ENCODE measurements at places on chromosomes 13 and 19.

DNA sequence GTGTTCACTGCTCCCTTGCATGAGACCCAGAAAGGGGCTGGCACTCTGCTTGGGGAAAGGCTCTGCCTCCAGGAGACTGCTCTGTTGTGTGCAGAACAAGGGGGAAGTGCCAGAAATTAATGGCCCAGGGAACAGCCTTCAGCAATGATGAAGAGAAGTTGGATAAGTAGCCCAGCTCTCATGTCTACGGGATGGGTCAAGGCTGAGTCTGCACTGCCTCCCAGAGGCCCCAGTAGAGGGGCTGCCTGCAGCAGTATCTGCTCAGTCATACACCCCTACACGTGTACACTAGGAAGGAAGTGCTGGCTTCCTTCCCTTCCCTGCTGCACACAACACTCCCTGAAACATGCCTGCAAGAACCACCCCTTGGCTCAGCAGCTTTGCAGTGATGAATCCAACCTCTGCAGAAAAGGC lies 54.6 kb upstream of the URI1 start:
- DNase-seq, result peak; percentile 46

DNA sequence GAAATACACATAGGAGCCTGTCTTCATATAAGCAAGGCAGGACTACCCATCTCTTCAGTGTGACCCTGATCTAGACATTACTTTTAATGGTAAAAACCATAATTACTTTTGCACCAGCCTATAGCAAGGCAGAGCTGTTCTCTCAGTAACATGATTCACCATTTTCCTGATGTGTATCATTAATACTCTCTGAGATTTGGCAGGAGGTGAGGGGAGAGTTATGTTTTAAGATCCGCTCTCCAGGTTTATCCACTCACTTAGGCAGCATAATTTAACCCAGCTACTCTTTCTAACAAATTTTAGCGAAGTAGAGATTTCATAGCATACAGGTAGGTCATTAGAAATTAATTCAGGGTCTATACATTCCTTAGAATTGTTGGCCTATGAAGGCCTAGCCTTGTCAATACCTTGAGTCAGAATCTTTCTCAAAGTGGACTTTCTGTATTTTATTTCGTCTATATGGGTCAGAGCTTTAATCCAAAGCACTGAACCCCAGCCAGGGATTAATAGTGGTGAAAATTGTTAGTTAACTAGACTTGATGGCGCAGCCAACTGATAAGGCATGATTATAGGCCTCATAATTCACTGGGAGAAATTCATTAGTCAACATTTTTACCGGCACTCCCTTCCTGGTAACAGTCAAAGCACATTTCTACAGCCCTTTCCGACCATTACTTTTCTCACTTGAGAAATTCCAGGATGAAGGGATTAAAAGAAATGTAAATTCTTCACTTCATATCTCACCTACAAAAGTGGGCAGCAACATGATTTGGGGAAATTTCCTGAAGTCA lies 955.1 kb downstream of the DIAPH3 start:
- DNase-seq, result no peak

GRCh38 chr13:32316501-32316900 lies 1.2 kb downstream of the BRCA2 start:
- no peak for DNase-seq

DNA sequence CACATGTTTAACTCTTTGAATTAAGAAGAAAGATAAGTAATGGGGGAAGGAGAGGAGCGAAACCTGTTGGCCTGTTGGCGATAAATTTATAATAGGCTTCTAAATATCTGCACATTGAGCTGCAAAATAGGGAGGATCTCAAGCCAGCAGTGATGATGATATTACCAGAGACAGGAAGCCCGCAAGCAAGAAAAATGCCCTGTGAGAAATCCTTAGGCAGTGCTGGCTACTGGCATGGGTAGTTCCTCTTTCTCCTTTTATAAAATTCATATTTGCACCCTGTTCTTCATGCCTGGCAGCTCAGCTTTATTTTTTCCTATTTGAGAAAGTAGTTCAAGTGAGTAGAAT lies 858 bp upstream of the USP12 start:
- peak; percentile 32 for DNase-seq

DNA sequence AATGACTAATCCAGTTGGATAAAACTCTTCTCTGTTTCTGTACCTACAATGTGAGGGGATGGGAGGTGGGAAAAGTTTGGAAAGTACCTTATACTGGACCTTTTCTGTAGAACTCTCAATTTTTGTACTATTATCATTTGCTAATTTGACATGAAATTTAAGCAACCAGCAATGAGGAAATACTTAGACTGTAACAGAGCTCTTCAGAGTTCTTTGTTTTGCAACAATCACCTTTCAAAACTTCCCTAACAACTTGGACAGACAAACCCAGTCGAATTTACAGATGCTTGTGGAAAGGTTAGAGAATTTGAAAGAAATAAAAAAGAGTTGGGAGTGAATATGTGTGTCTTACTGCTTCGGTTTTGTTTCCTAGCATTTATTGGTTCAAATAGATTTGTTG lies 16.8 kb downstream of the KBTBD7 start:
- no peak for DNase-seq

DNA sequence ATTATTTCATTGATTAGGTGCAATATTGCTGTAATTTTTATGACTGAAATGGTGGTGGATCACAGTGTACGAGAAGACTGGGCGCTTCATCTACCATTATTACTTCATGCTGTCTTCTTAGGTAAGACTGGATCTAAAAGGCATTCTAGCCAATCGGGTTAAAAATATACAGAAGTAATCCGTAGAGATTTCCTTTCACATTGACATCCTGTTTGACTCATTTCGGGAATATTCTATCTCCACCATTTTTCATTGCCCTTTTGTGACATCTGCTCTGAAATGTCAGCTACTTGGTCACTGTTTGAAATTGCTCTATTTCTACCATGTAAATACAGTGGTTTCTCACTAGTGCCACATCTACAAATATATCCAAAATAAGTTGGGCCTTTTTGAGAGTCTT lies 90.2 kb downstream of the ZAR1L start:
- no peak for DNase-seq

DNA sequence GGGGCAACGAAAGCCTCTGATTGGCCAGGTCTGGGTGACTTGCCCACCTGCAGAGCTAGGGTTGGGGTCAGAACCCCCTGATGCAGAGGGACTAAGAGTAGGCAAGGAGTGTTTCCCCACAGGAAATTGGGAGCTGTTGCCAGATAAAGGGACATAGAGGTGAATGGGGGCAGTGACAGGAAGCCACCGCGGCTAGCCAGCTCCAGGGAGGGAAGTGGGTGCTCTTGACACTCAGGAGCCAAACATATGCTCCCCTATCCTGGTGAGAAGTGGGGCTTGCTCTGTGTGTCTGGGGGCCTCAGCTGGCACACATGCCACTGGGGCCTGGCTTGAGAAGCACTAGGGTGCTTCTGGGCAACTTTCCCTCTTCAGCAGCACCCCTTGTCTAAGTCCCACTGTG lies 26.0 kb downstream of the WDR88 start:
- DNase-seq, result no peak

DNA sequence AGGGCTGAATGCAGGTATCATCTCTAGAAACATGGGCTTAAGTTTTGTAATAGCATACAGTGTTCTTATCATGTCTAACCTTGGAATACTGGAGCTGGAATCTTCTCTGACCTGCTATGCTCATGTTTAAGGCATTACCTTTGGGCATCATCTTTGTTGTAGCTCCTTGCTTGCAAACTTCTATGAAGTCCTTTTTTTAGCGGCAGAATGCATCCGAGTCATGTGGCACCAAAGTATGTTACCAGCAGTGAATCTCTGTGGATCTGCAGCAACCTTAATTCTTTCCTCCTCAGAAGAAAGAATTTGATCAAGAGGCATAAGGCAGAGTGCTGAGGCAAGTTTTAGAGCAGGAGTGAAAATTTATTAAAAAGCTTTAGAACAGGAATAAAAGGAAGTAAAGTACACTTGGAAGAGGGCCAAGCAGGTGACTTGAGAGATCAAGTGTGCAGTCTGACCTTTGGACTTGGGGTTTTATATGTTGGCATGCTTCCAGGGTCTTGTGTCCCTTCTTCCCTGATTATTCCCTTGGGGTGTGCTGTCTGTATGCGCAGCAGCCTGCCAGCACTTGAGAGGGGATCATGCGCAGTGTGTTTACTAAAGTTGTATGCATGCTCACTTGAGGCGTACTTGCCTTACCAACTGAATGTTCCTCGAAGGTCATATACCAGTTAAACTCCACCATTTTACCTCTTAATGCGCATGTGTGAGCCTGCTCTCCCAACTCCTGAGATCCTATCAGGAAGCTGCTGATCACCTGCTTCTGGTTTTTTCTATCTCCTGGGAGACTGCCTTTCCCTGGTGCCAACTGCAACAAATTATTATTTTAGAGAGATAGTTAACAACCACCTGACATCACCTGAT lies 115.5 kb downstream of the LACC1 start:
- no peak for DNase-seq

DNA sequence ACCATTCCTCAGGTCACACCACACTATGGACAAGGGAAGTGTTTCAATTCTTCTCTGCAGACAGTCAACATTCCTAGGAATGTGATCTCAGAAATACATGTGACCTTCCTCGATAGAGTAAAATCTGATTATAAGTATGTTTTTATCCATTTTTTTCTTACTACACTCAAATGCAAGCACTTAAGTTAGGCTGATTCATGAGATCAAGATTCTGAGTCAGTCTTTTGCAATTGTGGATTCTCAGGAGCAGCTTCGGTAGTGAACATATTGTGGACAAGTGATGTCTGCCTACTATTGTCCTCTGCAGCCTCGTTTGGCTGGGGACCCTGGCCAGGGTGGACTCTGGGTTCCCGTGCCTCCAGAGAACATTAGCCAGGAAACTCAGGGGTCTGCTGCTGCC lies 3.2 kb downstream of the SERPINE3 start:
- DNase-seq, result no peak

DNA sequence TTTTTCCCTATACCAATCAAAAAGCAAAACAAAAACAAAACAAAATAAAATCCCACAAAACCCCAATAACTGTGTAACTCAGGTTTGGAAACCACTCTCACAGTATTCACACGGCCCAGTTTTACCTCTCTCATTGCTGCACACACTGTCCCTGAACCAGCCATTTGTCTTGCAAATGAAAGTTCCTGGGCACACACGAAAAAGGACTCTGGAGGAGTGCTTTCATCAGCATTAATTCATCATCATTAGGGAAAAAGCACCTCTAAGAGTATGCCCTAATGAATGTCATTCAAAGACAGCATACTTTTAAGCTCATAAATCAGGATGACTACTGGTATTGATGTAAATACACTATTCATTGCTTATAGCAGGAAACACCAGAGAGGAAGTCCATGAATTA lies 306.3 kb downstream of the DNAJC15 start:
- DNase-seq, result no peak

- DNase-seq, result no peak
These were observed 977.2 kb downstream of the SLITRK1 start for GRCh38 chr13:82905071-82905470.

- DNase-seq, result no peak
These were observed 3.2 kb downstream of the CEACAM5 start for GRCh38 chr19:41711376-41712261.

- DNase-seq, result no peak
These were observed 2.7 kb downstream of the VSTM2B start for GRCh38 chr19:29528350-29528945.

GRCh38 chr19:33394006-33394722 lies 20.7 kb downstream of the CEBPG start:
- no peak for DNase-seq

- no peak for DNase-seq
These were observed 237.2 kb upstream of the SPRY2 start for GRCh38 chr13:80577926-80578670.

DNA sequence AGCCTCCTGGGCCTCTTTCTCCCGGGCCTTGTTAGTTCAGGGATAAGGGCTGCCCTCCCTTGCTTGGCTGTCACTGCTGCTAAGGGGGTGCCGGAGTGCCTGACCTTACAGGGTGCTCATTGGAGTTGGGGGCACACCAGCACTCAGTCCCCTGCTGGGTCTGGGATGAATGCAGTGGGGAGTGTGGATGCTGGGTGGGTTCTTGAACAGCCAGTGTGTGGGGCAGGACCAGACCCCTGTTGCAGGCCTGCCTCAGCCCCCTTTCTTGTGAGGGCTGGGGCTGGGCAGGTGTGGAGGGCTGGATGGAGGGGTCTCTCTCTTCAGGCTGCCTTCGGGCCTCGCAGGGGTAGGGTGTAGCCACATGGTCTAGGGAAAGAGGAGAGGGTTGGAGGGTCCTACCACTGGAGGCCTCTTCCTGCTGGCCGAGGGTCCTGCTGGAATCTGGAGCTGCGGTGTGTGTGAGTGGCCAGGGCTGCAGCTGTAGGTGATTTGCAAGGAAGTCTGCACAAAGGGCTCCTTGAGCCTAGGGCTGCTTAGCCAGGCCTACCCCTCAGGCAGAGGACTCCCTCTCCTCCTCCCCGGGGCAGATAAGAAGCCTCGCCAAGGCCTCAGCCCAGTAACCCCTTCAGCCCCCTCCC lies 3.2 kb downstream of the CEBPA start:
- DNase-seq, result no peak

DNA sequence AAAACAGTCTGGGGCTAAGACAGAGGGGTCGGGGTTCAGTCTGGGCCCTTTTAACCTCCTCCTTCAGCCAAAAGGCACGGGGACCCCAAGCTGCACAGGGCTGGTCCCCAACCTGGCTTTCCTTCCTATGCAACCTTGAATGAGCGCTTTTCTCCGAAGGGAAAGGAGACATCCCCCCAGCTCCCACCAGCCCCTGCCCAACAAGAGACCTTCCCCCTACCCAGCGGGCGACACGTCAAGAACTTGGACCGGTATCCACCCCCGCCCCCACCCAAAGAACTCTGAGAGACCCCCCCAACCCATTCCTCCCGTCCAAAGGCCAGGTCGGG lies 35.0 kb upstream of the NANOS3 start:
- no peak for DNase-seq

GRCh38 chr13:29743201-29743786 lies 107.1 kb downstream of the UBL3 start:
- DNase-seq, result no peak

DNA sequence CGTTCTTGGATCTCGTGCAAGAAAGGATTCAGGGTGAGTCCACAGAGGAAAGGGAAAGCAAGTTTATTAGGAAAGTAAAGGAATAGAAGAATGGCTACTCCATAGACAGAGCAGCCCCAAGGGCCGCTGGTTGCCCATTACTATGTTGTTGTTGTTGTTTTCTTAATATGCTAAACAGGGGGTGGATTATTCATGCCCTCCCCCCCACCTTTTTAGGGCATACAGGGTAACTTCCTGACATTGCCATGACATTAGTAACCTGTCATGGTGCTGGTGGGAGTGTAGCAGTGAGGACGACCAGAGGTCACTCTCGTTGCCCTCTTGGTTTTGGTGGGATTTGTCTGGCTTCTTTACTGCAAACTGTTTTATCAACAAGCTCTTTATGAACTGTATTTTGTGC lies 29.1 kb upstream of the PCDH9 start:
- DNase-seq, result no peak

- no peak for DNase-seq
These were observed 16.4 kb downstream of the SULT2B1 start for GRCh38 chr19:48568345-48568886.

DNA sequence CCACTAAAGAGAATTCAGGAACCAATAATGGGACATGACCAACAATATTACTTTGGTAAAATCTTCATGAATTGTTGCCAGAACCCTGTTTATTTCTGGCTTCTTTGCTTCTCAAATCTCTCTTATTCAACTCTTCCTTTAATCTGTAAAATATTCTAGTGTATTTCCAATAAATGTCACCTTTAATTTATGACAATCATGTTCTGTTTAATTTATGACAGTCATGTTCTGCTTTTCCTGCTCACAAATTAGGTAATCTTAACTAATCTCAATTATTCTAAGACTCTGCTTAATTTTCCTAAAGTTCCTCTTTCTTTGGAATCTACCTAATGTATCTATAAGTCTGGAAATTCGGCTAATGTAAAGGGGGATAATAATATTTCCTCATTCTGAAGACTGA lies 847.6 kb upstream of the KLHL1 start:
- no peak for DNase-seq

- DNase-seq, result no peak
These were observed 70.9 kb downstream of the TM9SF2 start for GRCh38 chr13:99572131-99572530.
